ENCODE measurements at places on chromosomes 5 and 9. TPM values are rescaled to one million over a fixed set of nuclear protein-coding genes. Genes with fewer than 3 reads are reported as not detected.
A peak's percentile ranks its signal among the peaks of the same experiment; 100 is the strongest.

- DNase-seq = no peak
Observed at GRCh38 chr5:133916914-133917313, 51.5 kb downstream of the C5orf15 start.

DNA sequence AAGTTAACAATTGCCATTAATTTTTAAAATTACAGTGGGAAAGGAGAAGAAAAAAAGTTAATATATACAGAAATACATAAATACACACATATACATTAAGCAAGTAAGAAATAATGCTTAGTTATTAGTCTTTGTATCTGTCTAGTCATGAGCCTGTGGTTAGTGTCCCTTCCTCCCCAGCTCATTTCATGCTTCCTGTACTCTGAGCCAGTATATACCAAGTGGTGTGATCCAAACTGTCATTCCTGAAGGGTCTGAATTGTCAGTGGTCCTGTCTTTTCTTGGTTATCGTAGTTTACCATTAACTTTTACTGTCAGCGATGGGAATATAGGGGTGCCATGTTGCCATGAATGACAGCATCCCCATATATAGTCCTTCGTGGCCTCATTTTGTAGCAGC lies 24.2 kb upstream of the STOM start:
- DNase-seq = no peak

DNA sequence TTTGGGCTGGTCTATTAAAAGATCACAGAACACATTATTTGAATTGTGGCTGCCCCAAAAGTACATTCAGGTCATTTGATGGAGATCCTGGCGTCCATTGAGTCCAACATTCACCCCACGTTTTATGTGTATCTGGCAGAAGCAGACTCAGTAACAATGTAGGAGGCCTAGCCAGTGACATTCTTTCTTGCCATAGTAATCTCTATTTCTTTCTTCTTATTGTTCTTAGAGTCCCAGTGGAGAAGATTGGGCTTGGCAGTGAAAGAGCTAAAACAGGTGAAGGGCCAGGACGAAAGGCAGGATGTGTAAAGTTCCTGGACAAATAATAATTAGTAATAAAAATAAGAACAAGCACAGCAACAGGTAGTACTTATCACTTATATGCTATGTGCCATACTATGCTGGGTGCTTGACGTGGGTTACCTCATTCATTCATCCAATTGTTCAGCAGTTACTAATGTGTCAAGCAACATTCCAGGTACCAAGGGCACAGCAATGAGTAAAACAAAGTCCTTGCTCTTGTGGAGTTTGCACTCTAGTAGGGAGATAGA lies 12.6 kb upstream of the ANKH start:
- no peak for DNase-seq

- DNase-seq = peak; percentile 84
Observed at GRCh38 chr5:39420482-39421145, 4.2 kb downstream of the DAB2 start.

GRCh38 chr5:13567819-13568218 lies 376.7 kb downstream of the DNAH5 start:
- no peak for DNase-seq

- DNase-seq = no peak
Observed at GRCh38 chr5:93278896-93279295, 302.1 kb downstream of the NR2F1-AS1 start.

DNA sequence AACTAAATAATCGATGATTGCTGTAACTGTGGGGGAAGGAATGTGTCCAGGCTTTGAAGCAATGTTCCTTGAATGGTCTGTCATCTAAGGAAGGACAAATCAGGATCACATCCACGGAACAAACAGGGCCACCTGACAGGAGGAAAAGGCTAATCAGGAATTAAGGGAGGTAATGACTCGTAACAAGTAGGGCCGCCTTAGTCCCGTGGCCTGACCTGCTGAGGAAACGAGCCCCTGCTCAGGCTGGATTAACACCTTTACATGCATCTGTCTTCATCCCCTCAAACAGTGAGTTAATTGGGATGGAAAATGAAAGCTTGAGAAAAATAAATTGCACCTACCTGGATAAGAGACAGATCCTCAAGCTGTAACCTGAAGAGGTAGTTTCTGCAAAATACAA lies 227.8 kb downstream of the SEMA5A start:
- DNase-seq = no peak

DNA sequence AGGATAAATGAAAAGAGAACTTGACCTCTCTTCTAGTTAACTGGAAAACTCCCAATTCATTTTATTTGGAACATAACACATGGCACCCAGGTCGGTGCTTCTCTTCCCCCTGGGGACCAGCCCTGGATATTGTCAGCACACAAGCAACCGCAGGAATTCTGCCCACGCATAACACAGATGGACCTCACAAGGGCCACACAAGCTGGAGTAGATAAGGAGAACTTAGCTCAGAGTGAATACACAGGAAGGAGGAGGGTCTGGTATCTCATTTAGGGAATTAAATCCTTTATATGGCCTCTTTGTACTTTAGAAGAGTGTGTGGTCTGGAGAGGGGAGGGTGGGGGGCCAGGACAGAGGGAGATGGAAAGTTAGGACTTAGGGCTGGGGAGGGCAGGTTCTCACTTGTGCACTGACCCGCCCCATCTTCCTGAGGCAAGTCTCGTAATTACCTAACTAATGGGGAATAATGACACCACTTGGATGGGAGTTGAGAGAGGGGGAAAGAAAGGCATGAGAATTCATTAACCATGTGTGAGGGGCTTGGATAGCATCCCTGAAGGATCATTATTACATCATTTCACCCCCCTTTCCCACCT lies 341.2 kb upstream of the WWC1 start:
- DNase-seq = no peak

- peak; percentile 79 for DNase-seq
Observed at GRCh38 chr5:140575309-140575708, 10.7 kb downstream of the SLC35A4 start.

DNA sequence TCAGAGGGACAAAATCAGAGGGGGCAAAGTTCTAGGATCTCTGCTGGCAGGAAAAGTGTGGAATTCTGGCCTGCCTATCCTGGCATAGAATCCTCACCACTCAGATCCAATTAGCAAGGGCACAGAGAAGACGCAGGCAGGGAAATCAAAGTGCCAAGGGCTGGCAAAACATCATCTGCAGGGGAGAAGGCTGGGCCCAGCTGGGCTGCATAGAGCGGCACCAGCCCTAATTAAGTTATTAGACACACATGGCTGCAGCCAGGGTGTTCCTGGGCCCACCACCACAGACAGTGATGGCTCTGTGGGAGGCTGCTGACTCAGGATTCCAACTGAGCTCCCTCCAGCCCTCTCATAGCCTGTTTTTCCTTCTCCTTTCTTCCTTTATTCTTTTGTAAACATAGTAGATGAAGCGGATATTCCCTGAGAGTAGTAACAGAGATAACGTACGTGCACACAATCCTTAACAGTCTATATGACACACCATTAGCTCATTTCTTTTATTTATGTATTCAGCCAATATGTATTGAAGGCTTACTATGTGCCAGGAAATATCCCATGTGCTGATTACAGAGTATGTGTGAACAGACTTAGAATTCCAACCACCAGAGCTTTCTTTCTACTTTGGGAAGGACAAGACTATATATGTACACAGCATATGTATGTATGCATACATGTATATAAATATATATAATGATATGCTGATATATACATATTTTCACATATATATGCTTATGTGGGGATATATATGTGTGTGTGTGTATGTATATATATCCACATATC lies 236.1 kb downstream of the ASTN2 start:
- no peak for DNase-seq

DNA sequence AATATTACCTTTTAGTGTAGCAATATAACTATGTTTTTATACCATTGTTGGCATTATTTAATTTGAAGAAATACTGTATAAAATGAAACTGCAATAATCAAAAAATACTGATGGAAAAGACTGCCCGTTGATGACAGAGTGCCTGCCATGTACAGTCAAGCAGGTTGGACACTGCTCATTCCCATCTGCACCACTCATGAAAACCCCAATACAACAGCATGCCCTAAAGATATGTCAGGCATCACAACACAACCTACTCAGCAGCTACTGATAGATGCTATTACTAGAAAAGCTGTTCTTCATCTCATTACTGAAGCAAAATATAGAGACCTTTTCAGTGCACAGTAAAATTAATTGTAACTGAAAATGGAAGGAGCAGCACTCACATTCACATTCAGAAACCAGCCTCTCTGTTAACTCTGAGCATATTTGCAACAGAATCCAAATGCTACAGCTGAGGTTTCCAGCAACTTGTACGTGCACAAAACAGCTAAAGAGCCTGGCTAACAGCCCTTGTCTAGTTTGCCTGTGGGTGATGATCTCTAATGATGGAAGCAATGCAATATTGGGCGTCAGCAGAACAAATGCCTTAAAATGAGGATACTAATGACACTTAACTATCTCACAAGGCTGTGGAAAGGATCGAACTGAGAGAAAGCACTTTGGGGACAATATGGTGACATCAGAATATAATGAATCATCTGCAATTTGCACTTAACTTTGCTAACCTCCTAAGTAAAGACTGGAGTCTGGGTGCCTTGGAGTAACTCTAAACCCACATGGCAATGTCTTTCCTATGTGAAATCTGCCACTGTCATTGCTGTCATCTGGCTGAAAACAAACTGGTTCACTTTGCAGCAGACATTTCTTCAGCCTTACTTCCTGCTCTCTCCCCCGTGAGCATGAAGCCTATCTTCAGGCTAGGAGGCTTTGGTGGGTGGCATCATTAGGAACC lies 195.3 kb upstream of the RASEF start:
- DNase-seq = no peak

- DNase-seq = no peak
Observed at GRCh38 chr9:122402403-122402871, 31.6 kb downstream of the PTGS1 start.

- DNase-seq = peak; percentile 93
Observed at GRCh38 chr5:140157032-140157781, 17.8 kb upstream of the CYSTM1 start.

- DNase-seq = no peak
Observed at GRCh38 chr5:79285285-79285684, 49.4 kb downstream of the JMY start.

DNA sequence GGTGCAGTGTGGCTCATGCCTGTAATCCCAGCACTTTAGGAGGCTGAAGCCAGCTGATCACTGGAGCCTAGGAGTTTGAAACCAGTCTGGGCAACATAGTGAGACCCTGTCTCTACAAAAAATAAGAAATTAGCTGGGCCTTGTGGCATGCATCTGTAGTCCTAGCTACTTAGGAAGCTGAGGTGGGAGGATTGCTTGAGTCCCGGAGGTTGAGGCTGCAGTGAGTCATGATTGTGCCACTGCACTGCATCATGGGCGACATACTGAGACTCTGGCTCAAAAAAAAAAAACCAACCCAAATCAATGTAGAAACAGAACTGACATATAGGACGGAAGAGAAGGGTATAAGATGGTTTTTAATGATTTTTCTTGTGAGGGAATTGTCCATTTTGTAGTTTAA lies 27.7 kb downstream of the G3BP1 start:
- DNase-seq = no peak

GRCh38 chr9:1100945-1101344 lies 50.8 kb downstream of the DMRT2 start:
- no peak for DNase-seq

GRCh38 chr5:164000819-164001218 lies 495.4 kb downstream of the MAT2B start:
- DNase-seq = no peak

DNA sequence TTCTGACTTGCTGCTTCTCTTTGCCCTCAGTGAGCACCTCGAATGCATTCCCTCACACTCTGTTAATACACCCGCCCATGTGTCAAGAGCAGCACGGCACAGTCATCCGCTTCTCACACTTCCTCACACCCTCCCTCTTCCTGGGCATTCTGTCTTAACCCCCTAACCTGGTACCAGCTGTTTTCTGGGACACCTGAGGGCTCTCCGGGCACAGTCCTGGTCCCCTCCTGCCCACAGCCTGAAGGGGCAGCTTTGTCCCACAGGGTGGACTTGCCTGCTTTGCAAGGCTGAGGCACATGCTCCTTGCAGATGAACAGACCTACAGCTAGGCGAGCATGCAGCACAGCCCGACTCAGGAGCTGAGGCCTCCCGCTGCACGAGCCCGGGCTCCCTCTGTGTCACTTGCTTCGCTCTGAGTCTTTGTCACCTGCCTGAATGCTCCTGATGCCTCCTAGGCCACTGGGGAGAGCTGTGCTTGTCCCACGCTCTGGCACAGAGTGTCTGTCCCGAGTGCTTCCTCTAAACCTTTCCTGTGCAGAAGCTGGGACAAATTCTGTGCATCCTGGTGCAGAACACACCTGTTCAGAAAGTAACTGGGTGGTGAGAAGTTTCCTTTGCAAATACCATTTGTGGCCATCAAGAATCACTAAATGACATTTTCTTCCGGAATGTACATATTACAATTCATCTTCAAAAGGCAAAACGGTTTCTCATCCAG lies 47.8 kb downstream of the AHRR start:
- DNase-seq = peak; percentile 40

DNA sequence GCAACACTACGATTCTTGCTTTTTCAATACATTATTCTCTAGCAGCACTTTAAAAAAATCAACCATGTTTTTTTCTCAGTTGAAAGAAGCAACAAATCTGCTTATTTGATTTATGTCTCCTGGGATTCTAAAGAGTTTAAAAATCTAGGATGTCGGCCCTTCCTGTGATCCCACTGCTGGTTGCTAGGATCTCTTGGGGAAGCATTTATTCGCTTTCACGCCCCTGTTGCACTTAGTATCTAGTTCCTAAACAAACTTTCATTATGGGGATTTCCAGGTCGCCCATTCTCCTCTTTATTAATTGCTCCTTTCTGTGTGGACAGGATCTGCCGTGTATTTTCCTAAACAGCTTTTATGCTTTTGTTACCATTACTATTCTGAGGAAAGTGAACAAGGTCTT lies 313.5 kb downstream of the AGTPBP1 start:
- no peak for DNase-seq

- no peak for DNase-seq
Observed at GRCh38 chr9:76444322-76444929, 14.6 kb upstream of the GCNT1 start.

- no peak for DNase-seq
Observed at GRCh38 chr5:52672459-52672858, 115.3 kb upstream of the ITGA1 start.

DNA sequence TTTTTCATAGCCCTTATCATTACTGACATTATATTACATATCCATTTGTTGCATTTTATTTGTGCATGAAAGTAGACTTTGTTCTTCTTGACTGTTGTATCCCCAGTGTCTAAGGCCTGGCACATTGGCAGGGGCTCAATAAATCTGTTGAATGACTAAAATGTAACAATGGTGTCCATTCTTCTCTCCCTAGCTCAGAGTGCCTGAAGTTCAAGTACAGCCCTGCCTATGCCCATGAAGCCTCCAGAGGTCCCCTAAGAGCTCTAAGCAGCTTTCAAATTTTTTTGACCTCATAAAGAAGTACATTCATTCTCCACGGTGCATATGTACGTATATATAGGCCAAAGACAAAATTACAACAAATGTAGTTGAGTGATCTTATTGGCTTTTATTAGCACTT lies 4.2 kb upstream of the BSPRY start:
- no peak for DNase-seq

GRCh38 chr9:123234853-123235252 lies 33.5 kb downstream of the STRBP start:
- no peak for DNase-seq

- DNase-seq = no peak
Observed at GRCh38 chr9:133064241-133065069, 2.7 kb downstream of the CEL start.

PCDHGA10 gene
- total RNA-seq = 7.8 TPM

PKN3 gene
- 3.2 TPM for total RNA-seq

ALAD gene
- 22.7 TPM for total RNA-seq

CA9 gene
- not detected for total RNA-seq

TLX3 gene
- total RNA-seq = not detected

RNF183 gene
- total RNA-seq = not detected

CNTFR gene
- total RNA-seq = 8.9 TPM

PDZD2 gene
- total RNA-seq = 7.1 TPM

SPTLC1 gene
- total RNA-seq = 60.4 TPM

FBP2 gene
- not detected for total RNA-seq

DMRT3 gene
- not detected for total RNA-seq

All from sigmoid colon (tissue), 7 donors.